AG04449 (cell line): ENCODE measurements at places on chromosomes 12 and 14.

GRCh38 chr12:75974323-75975187, 57.0 kb downstream of the PHLDA1 start:
- DNase-seq: no peak

DNA sequence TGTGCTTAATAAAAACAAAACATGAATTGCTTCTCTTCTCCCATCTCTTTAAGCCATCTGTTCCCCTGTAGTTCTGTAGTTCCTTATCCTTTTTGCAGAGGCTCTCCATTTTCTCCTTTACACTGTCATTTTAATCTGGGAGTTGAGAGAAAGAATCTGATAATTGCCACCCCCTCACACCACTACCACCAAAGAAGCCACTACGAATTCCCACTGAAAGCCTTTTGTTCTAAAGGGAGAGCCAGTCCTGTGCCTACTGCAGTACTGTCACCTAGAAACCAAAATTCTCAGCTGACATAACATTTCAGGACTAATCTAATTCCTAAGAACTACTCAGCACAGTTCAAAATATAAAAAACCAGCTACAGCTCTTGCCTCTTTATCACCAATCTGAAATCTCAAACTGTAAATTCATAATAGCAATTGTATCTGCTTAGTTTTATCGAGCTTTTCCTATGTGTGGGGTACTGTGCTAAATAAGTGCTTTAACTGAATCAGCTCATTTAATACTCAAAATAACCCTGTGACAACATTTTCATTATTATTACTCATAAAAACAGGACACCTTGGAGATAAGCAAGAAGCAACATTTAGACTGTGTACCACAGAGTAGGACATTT, 72.4 kb downstream of the SPPL3 start:
- DNase-seq: no peak

DNA sequence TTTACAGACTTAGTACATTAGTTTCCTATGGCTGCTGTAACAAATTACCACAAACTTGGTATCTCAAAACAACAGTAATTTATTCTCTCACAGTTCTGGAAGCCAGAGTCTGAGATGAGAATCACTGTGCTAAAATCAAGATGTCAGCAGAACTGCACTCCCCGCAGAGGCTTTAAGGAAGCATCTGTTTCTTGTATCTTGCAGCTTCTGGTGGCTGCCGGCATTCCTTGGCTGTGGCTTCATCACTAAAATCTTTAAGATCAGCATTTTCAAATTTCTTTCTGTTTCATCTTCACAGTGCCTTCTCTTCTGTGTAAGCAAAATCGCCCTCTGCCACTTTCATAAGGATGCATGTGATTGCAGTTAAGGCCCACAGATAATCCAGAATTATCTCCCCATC, 9.4 kb downstream of the STON2 start:
- no peak for DNase-seq

GRCh38 chr14:68124979-68125731, 305.6 kb downstream of the RAD51B start:
- no peak for DNase-seq

DNA sequence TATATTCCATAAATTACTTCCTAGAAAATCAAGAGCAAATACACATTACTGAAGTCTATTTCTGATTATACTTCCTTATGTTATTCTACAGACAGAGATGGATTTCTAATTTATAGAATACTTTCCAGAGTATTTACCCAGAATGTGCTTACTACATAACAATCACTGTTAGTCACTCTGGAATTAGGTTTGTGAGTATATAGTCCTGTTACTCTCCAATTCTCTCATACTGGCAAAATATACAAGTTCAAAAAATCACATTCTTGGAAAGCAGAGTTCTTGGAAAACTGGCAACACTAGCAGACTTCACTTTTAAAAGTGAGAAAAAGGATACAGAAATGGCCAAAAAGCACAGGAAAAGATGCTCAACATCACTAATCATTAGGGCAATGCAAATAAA, 7.3 kb downstream of the PPP2R5E start:
- no peak for DNase-seq

- no peak for DNase-seq
Observed at GRCh38 chr12:120814203-120814902, 88.7 kb downstream of the ACADS start.
